CD4-positive, alpha-beta T cell treated with Interferon gamma for 1 hour (primary cell): ENCODE measurements at places on chromosomes 5 and 9.

- no peak for DNase-seq
These were observed 1113.3 kb downstream of the PTPRD start for GRCh38 chr9:9499546-9499945.

DNA sequence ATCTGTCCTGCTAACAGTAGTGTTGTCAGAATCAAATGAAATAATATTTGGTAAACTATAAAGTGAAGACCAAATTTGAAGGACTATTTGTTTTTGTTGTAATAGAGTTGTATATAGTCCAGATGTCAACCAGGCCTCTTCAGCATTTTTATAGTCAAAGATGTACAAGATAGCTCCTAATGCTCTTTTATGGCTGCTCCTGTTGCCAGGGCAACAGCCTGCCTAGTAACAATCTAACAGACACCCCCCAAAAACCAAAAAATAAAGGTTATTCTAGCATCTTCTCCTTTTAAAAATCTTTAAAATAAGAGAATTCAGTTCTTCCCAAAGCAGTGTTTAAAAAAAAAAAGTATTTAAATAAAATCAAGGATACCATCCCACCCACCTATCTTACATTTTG, 49.5 kb upstream of the MACIR start:
- no peak for DNase-seq

DNA sequence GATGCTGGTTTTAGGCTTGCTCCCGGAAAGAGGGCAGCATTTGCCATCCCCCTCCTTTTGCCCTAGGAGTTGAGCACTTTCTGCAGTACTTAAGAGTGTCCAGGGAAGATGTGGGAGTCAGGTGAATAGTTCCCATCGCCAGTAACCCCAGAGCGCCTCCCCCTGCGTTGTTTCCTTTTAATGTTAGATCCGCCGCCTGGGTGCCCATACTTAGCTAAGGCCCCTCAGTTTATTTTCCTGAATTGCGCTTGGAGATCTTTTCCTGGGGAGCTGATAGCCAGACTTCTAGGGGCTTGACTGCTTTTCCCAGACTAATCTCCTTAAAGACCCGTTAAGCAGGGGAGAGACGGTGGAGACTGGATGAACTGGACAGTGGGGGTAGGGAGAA, 377 bp upstream of the PCDHAC2 start:
- no peak for DNase-seq

DNA sequence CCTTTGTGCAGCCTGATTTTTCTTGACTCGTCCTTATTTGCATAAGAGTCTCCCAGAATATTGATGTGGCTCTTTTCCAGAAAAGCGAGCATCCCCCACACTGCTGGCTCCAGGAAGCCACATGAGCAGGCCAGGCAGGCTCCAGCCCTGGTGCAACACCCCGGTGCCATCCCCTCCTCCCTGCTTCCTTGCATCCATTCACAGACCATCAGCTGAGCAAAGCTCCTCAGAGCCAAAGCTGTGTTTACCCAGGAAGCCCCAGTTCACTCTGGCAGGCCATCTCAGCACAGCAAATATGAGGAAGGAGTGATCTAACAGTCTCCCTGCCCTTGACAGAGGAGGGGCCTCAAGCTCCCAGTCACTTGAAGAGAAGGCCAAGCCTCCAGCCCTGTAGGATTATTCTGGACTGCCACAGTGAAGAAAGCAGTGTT, 34.4 kb downstream of the INSYN2B start:
- DNase-seq = no peak

DNA sequence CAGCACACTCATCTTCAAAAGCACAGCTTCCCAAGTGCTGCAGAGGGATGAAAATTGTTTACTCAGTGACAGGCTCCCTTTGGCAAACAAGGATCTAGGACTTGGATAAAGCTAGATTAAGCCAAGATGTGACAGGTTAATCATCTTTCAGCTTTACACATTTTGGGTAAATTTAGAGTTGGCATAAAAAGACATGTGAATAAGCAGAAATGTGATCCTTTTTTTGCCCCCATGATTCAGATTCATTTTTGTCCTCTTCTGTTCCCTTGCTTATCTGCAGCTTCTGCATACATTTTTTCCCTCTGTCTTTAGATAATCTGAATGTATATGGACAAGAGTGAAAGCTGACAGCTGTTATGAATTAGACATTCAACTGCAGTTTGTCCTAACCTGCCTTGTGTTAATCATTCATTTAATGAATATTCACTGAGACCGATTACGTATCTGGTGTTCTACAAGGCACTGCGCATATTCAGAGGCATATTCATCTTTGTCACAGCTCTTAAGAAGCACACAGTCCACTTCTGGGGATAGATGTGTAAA, 19.6 kb downstream of the ADAMTSL1 start:
- no peak for DNase-seq

DNA sequence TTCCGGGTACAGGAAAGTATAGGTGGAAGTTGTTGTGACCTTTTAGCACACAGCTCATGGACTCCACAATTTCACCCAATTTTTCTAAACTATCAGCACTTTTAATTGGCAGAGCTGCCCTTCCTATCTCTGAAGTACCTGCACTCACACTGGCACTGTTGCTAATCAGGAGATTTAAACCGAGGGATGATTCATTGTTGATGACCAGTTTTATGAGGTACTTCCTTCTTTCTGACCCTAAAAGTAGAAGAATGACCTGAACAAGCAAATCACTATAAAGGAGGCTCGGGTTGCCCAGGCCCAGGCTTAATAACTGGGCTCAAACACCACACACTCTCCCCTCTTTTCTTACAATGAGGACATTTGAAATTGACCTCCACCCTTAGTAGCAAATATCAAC, 105.9 kb downstream of the KCNN2 start:
- DNase-seq = no peak

DNA sequence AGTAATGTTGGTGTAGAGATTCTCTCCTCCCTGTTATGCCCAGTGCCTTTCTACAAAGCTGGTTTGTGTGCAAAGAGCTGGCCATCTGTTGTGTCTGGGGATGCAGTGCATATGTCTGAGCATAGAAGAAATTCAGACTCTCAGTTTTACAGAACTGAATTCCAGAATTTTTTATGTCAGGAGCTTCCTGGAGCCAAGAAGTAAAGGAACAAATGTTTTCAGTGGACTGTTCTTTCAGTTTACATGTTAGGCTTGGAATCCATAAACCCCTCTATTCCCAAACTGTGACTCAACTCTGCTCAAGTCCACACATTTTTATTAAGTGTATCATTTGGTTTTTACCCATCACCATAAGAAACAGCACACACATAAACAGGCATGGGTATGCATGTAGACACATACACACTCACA, 366.0 kb downstream of the BRINP1 start:
- no peak for DNase-seq

DNA sequence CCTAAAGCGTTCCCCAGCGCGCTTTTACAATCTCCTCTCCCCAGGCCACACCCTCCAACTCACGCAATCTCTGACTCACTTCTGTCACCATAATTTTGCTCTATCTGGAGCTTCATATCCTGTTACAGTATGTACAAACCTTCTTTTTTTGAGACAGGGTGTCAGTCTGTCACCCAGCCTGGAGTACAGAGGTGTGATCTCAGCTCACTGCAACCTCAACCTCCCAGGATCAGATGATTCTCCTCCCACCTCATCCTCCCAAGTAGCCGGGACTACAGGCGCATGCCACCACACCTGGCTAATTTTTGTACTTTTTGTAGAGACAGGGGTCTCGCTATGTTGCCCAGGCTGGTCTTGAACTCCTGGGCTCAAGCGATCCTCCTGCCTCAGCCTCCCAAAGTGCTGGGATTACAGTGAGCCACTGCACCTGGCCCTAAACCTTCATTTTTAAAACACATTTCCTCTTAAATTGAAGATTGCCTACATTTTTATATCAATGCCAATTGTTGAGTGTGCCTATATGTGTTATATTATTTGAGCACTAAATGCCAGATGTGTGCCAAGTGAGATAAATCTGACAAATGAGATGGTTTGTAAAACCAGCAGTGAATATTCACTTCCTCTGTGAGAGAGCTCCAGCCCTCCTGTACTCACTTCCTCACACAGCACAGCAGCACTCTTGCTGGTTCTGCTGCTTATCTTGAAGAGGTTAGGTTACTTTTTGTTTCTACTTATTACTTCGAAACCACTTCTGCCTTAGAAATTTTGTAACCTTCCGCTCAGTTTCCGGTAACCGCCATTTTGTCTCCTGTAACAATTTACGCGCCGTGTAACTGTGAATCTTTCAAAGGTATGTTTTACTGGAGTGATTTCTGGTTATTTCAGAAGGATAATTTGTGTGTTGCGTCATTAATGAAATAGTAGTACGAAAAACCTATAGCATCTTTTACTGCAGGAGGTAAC, 57.9 kb downstream of the DOCK8 start:
- DNase-seq = peak; percentile 86

DNA sequence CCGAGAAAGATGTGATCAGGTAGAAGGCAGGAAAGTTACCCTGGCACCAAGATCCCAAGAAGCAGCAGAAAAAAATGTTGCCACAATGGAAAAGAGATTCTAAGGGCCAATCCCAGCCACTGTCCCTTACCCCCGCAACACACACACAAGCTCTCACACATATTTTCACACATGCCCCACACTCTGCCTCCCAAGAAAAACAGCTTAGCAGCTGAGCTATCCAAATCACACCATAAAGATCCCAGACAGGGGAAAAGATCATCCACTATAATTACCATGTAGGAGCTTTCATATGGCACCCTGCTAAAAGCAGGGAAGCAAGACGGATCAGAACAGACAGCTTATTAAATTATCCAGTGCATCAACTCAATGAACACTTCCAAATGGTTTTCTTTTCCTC, 143.4 kb downstream of the FAM114A2 start:
- DNase-seq = no peak

- peak; percentile 8 for DNase-seq
These were observed 27.4 kb downstream of the LNPEP start for GRCh38 chr5:96963267-96963666.

DNA sequence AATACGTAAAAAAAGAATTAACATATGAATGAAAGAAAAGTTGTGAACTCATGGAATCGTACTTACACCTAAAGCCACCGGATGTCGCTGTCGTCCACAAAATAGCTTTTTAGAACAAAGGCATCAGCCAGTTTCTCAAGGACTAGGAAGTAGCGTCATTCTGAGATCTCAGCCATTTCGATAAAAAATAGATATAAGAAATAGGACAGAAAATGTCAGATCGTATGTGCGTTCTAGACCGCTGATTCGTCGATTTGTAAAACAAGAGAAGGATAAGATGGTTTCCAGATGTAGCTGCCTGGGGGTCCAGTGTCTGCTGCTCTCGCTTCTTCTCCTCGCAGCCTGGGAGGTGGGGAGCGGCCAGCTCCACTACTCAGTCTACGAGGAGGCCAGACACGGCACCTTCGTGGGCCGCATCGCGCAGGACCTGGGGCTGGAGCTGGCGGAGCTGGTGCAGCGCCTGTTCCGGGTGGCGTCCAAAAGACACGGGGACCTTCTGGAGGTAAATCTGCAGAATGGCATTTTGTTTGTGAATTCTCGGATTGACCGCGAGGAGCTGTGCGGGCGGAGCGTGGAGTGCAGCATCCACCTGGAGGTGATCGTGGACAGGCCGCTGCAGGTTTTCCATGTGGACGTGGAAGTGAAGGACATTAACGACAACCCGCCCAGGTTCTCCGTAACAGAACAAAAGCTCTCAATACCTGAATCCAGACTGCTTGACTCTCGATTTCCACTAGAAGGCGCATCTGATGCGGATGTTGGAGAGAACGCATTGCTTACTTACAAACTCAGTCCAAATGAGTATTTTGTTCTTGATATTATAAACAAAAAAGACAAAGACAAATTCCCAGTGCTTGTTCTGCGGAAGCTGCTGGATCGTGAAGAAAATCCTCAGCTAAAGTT, at the start of gene PCDHA10:
Gene PCDHA10 (plus strand): TSS at position 126 of the 903 bp plus-strand sequence. CDS start 152 bp downstream, at position 278.
- DNase-seq = no peak

GRCh38 chr9:134776080-134776796, 104.4 kb upstream of the FCN2 start:
- no peak for DNase-seq
